ENCODE measurements at places on chromosomes 16 and 17.

DNA sequence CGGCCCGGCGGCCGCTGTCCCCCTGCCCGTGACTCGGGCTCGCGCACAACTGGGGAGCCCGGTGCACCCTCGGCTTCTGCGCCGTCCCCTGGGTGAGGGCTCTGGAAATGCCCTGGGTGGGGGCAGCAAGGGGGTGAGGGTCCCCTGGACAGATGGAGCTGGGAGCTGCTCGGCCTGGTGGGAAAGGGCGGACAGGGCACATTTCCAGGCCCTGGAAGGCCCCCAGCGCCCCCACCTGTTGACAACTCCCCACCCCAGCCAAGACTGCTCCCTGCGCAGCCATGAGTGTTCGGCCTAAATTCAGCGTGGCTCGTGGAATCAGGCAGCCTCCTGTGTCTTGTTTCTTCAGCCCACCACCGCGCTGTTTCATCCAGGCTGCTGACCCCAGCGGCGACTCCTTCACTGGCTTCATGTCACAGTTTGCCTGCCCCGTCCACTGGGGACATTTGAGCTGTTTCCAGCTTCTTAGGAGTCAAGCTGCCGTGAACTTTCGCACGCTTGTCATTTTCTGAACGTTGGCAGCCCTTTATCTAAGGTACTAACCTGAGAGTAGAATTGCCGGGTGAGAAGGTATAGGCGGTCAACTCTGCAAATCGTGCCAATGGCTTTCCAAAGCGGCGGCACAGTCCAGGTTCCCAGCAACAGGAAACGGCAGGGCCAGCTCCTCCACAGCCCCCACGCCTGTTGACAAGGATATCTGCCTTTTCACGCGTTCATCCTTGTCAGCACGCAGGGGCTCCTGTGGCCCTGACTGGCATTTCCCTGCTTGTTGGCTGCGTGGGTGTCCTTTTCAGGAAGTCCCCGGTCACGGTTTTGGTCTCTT is 895 bp downstream of the UTS2R start:
- no peak for DNase-seq

GRCh38 chr16:24753000-24753399 is 23.5 kb downstream of the TNRC6A start:
- no peak for DNase-seq

GRCh38 chr17:40015005-40015997 is at the start of gene CSF3:
Gene CSF3 (plus strand): TSS chr17:40015440. CDS start chr17:40015475, 35 bp downstream.
- DNase-seq, result no peak

- DNase-seq, result no peak
These were observed 14.9 kb upstream of the FASN start for GRCh38 chr17:82112914-82113311.
